NCI-H460 (cell line): ENCODE measurements at places on chromosomes 4 and X. TPM values are rescaled to one million over a fixed set of nuclear protein-coding genes. Genes with fewer than 3 reads are reported as not detected.
A peak's percentile ranks its signal among the peaks of the same experiment; 100 is the strongest.

- no peak for DNase-seq
Measured at GRCh38 chrX:156004740-156005139, 7.2 kb downstream of the IL9R start.

DNA sequence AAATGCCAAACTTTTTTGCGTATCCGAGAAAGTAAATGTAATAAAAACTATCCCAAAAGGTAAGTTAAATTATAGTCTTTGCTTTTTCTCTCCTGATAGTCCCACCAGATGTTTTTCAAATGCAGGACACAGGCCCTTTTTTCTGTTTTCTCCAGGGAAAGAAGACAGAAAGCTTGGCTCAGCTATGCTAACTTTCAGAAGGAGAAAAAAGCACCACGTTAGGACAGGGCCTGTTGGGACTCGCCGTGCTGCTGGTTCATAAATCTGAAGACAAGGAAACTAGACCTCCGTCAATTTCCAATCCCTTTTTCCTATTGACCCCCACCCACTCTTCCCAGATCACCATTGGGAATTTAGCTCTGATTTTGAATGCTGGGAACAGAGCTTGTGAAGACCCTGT is 220.9 kb upstream of the SFRP2 start:
- no peak for DNase-seq

Gene FAM9B
- not detected in 2 replicates for total RNA-seq

DNA sequence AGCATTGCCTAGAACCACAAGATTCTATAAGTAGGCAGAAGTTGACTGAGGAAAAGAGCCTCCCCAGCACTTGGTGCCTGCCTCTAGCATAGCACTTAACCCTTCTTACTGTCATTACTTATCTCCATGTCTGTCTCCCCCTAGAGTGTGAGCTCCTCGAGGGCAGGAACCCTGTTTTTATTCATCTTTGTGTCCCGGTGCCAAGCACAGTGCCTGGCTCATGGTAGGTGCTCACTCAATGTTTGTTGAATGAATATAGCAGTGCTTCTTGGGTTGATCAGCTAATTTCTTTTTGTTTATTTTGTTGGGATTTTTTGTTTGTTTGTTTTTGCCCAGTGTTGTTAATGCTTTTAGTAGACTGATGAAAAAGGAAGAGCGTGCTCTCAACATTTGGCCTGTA is 30.3 kb downstream of the KLF3 start:
- DNase-seq = no peak

DNA sequence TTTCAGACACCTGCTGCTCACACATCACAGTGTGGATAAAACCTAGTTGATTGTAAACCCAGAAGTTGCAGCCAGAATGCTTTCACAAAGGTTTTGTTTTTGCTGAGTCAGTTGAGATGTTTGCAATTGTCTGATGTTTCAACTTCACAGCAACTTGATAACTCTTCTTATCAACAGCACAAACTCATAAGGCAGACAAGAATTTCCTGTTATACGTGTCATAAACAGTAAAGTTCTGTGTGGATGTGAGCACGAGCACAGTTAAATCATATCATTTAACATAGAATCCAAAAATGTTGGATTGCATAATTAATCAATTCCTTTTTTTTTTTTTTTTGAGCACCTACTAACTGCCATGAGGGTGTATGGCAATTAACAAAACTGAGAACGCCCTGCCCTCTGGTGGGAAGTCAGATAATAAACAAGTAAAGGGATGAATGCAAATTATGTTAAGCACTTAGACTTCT is 512.2 kb downstream of the PDHA2 start:
- DNase-seq = peak; percentile 58

Gene ARSD
- total RNA-seq = 15.5 and 17.9 TPM in 2 replicates

DNA sequence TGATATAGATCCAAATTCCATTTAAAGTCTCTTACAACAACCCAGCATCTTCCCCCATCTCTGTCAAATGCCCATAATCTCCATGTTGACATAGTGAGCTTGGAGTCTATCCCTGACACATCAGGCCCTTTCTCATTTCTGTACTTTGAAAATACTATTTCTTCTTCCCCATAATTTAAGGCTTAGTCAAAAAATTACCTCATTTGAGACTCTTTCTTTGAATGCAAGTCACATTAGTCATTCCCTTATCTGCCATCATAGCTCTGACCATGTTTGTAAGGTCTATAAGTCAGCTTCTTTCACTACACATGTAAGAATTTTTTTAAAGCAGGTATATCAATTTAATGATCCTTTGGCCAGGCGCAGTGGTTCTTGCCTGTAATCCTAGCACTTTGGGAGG is 99.9 kb downstream of the DDX60 start:
- DNase-seq = no peak

GRCh38 chr4:106851726-106852125 is 184.4 kb downstream of the DKK2 start:
- no peak for DNase-seq

DNA sequence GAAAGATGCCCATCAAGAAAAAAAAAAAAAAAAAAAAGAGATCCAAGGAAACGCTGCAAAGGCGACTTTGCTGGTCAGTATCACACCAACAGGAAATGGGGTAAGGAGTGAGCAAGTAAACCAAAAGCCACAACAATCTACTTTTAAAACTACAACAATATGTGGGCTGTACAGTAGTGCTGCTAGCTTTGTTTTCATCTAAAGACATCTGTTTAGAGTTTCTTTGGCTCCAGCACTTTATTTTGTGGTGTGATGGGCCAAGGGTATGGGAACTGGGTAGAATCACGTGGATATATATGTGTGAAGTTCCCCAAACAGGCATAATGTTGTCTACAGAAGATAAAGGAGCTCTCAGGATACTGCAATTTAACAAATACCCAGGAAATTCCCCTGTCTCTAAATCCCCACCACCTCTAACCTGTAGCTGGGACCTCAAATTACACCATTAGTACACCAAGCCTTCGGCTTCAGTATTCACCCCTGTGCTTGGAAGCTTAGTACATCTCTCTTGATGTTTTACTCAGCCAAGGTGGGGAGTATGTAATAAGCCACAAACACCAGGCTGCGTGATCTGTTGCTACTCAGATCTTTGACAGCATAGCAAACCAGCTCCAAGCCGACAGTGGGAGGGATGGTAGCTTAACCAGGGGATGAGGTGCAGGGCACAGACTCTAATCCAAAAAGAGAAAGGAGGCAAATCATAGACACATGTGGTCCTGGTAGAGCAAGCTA is 207.9 kb downstream of the HS6ST2 start:
- DNase-seq = no peak

DNA sequence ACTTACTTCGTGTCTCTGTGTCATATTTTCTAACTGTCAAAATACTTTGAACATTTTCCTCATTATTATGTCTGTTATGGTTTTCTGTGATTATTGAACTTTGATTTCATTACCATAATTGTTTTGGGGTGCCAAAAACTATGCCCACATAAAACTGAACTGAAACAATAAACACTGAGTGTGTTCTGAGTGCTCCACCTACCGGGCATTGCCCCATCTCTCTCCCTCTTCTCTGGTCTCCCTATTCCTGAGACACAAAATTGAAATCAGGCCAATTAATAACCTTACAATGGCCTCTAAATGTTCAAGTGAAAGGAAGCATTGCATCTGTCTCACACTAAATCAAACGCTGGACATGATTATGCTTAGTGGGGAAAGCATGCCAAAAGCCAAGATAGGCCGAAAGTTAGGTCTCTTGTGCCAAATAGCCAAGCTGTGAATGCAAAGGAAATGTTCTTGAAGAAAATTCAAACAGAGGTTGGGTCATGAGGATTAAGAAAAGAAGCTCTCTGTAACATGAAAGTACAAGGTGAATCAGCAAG is 972.3 kb downstream of the PCDH7 start:
- DNase-seq = no peak

GRCh38 chr4:41050116-41050515 is 164.2 kb downstream of the APBB2 start:
- DNase-seq = no peak

Gene SORCS2
- total RNA-seq = not detected in 2 replicates

DNA sequence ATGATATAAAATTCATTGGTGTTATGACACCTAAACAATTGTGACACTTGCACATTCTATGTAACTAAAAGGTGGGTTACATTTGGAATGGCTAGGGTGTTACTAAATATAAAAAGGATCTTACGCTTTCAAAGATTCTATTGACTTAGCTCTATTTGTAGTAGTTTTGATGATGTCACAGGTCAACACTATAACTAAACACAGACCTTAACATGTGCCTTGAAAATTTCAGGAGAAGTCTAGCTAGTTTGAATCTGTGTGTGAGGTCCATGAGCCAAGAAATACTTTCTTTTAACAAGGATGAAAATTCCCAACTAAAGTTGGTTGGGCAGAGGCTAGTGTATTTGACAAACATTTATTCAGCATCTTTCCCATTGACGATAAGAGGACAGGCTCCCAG is 298.0 kb downstream of the GPAT3 start:
- no peak for DNase-seq

DNA sequence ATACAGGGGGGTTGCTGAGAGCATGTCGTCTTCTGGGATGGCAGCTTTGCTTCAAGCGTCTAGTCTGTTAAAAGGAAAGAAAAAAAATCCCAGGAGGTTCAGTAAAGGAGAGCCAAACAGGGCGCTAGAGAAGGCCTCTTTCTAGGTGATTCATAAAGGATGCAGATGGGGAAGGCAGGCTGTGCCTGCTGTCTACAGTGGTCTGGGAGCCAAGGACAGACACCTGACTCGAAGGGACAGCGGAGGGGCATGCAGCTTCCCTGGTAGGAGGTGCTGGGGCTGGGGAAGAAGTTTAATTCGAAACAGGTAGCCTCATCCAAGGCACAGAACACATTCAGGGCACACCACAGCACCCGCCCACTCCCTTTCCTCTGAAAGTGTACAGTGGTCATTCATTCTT is 19.9 kb downstream of the BCOR start:
- no peak for DNase-seq

Gene TRMT2B
- 103 and 107 TPM in 2 replicates for total RNA-seq

- DNase-seq = no peak
Measured at GRCh38 chr4:8346838-8347605, 77.5 kb downstream of the HTRA3 start.

DNA sequence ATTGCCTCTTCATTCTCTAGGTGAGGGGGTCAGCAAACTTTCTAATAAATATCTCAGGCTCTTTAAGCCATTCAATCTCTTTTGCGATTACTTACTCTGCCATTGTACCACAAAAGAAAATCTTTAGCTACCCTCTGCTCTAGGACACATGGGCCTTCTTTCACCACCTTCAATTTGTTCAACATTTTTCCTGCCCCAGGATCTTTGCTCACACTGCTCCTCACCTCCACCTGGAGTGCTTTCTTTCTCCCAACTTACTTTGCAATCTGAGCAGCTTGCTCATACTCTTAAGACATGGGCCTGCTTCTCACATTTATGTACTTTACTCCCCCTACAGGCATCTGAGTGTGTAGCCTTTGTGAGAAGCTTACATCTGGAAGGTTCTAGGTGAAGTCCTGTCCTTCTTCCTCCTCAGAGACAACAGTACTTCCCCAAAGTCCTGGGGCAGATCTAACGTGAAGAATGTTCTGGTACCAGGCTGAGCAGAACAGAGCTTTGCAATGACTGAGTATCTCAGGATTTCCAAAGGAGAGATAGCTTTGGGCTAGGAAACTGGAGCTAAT is 55.0 kb upstream of the PRDM5 start:
- DNase-seq = peak; percentile 18

GRCh38 chrX:153527208-153527607 is 9.8 kb downstream of the ATP2B3 start:
- DNase-seq = no peak
